GOT3 (cell line): ENCODE measurements at places on chromosomes 7 and 10.

GRCh38 chr10:121828045-121828444 lies 99.8 kb downstream of the ATE1 start:
- no peak for DNase-seq

GRCh38 chr10:102115775-102116174 lies 4.4 kb downstream of the LDB1 start:
- DNase-seq: no peak

DNA sequence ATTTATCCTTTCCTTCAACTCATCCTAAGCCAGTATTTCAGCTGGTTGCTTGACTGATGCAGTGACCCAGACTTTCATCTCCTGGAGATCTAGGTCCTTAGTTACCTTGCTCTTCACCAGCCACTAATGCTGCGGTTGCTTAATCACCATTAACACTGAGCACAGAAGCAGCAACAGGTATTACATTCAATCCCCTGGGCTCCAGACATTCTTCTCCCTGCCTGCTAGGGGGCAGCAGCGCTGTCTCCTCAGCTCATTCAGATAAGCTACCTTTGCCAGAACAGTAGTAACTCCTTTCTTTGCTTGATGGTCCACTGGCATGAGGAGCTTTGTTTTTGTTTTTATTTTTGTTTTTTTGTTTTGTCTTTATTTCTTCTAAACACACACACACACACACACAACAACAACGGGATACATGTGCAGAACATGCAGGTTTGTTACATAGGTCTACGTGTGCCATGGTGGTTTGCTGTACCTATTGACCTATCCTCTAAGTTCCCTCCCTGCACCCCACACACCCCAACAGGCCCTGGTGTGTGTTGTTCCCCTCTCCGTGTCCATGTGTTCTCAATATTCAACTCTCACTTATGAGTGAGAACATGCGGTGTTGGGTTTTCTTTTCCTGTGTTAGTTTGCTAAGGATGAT lies 1043.2 kb upstream of the C7orf33 start:
- no peak for DNase-seq

DNA sequence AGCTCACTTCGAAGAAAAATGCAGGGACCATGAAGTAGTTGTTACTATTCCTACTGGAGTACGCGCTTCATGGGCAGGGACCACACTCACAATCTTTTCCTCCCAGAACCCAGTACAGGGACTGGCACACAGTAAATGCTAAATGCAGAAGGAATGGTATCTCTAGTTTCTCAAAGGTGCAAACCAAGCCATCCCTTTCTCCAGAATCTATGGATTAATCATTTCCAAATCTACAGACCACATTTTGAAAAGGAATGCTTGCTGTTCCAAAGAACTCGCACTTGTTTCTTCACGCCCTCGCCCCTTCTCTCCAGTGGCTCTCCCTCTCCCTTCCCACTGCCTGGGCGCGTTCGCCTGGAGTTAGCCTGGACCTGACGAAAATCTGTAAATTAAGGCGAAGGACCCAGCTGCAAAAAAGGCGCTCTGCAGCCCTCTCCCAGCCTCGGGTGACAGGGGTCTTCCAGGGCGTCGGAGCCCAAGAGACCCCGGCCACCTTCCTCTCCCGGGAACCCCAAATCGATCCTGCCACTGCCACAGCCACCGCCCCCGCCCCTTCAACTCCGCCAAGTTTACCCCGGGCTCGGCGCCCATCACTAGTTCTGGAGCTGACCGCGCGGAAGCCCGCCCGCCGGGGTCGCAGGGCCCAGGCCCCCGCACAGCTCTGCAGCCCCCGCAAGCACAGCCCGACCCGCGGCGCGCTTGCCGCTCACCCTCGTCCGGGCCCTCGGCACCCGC lies 527 bp downstream of the PDIA4 start:
- DNase-seq: no peak

GRCh38 chr7:72710983-72711382 lies 117.0 kb downstream of the TYW1B start:
- DNase-seq: no peak

GRCh38 chr10:32050177-32050576 lies 6.0 kb downstream of the KIF5B start:
- no peak for DNase-seq
